Hematopoietic multipotent progenitor cell treated with erythropoietin and hydrocortisone succinate and interleukin-3 and kit ligand, for 17 days (in vitro differentiated cells): ENCODE measurements at places on chromosomes 6 and 20.

DNA sequence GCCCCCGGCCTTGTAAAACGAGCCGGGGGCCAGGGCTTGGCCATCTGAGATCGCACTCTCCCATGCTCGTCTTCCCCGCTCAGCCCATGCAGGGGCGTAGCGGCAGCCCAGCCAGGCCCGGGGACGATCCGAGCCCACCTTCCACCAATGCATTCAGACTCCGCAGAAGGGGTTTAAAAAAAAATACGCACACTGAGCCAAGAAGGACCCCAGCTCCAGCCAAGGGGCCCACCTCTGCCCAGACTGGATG, 320 bp downstream of the GSTA4 start:
- DNase-seq: no peak

DNA sequence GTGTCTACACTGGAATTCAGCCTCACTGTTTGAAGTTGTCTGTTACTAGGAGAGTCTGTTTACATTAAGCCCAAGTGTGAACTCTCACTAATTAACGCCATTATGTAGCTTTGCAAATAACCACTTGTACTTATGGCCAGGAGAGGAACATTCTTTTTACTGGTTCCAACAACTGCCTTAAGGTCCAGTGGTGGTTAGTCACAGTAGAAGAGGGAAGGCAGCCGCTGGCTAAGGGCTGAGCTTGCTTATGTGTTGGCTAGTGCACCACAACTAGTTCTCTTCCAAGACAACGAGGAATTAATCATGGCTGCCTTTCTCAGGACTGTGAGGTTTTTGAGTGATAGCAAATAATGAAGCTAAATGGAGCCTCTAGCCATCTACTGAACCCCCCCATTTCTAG, 14.9 kb upstream of the SLC22A23 start:
- no peak for DNase-seq

- DNase-seq: no peak
Observed at GRCh38 chr6:27882624-27883023, 29.6 kb downstream of the OR2B2 start.

DNA sequence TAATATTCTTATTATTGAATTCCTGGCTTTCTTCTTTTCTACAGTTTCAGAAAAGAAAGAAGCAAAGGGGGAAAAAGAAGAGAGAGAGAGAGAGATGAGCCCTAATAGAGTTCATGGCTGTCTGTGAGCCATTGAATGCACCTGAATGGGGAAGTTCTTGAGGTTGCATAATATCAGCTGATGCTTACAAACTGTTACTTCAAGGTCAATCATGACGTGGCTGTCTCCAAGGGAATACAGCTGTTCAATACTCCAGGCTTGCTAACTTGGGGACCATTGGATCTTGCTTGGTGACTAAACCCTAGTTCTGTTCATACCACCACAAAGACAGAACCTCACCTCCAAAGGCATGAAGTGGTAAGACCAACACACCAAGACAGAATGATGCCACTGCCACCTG, 180.4 kb downstream of the ADGRG6 start:
- no peak for DNase-seq

GRCh38 chr6:17012421-17013225, 89.2 kb upstream of the STMND1 start:
- DNase-seq: no peak

GRCh38 chr6:40389254-40389653, 197.9 kb downstream of the LRFN2 start:
- no peak for DNase-seq
